Activated T-cell treated with anti-CD3 and anti-CD28 coated beads for 1 hour (primary cell): ENCODE measurements at places on chromosomes 6 and 20.

- DNase-seq: no peak
Observed at GRCh38 chr6:71107911-71108420, 151.1 kb upstream of the B3GAT2 start.

GRCh38 chr20:54227751-54228150, 19.9 kb downstream of the PFDN4 start:
- DNase-seq: no peak

- DNase-seq: no peak
Observed at GRCh38 chr20:61732511-61733210, 333.0 kb downstream of the TAF4 start.

DNA sequence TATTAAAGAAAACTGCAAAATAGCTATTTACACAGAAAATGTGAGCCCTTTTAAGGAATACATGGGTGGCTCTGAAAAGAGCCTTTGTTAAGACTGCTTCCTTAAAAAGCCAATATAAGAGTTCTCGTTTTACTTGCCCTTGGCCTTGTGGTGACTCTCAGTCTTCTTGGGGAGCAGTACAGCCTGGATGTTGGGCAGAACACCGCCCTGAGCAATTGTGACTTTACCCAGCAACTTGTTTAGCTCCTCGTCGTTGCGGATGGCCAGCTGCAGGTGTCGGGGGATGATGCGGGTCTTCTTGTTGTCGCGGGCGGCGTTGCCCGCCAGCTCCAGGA, 111.5 kb downstream of the HFE start:
- no peak for DNase-seq

GRCh38 chr6:14211562-14211942, 94.0 kb downstream of the CD83 start:
- no peak for DNase-seq

- DNase-seq: no peak
Observed at GRCh38 chr6:151835396-151835795, 27.9 kb downstream of the ESR1 start.

- DNase-seq: no peak
Observed at GRCh38 chr20:10739566-10739965, 65.8 kb upstream of the JAG1 start.

- DNase-seq: no peak
Observed at GRCh38 chr6:92329208-92329847, 1090.0 kb downstream of the EPHA7 start.

GRCh38 chr6:16683641-16684194, 77.5 kb downstream of the ATXN1 start:
- no peak for DNase-seq

GRCh38 chr6:130500693-130501092, 134.9 kb downstream of the TMEM200A start:
- DNase-seq: no peak

DNA sequence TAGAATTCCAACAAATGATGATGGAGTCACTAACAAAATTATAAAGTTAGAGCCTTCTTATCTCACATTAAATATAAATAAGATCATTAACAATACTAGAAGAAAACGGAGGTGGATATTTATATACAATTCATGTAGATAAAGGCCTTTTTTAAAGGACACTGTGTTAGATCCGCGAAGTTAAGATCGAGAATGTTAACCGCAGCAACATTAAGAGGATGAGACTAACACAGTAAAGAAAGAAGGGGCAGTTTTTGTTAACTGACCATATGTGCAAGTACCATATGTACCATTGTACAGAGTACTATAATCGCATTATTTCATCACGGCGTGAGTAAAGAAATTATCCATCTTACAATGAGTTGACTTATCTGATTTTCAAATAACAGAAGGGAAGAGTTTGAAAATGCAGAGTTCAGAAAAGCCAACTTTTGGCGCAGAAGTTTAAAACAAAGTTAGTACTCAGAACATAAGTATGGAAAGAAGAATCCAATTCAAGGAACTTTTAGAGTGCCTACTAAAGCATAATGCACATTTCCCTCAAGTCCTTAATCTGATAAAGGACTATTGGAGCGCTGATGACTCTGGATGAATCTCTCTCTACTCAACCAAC, 1.4 kb downstream of the FBXL4 start:
- no peak for DNase-seq

DNA sequence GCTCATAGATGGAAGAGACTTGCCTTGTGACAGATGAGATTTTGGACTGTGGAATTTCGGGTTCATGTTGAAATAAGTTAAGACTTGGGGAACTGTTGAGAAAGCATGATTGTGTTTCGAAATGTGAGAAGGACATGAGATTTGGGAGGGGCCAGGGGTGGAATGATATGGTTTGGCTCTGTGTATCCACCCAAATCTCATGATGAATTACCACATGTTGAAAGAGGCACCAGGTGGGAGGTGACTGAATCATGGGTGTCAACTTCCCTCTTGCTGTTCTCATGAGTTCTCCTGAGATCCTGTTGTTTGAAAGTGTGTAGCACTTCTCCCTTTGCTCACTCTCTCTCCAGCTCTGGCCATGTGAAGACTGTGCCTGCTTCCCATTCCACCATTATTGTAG, 17.9 kb downstream of the AHI1 start:
- DNase-seq: no peak

- no peak for DNase-seq
Observed at GRCh38 chr6:107323133-107323785, 136.1 kb downstream of the PDSS2 start.

DNA sequence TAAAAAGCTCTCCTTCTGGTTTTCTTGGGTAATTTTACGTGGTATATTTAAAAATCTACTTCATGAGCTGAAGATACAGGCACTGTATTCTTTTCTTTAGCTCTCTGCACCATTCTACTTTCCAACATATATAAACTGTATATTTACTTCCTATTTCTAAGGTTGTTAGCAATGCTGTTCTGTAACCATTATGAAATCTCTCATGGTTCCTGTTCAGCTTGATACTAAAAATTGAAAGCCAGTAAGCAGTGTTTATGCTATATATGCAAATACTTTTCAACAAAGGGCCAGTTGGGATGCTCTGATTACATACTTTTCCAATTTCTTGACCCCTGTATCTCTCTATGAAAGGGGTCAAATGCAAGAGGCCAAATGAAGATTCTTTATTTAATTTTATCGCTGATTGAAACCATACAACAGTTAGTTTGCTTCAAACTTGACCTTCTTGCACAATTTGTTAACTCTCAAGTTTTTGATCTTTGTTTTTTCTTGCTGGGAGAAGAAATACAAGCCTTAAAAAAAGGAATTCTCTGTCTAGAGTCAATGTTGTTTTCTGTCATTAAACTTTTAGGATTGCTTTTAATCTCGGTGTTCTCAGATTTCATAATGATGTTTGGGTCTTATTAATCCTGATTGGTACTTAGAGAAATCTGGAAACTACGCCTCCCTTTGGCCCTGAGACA, 223.2 kb downstream of the PRL start:
- no peak for DNase-seq

- DNase-seq: no peak
Observed at GRCh38 chr6:75201021-75201420, 4.8 kb downstream of the COL12A1 start.

- peak; percentile 47 for DNase-seq
Observed at GRCh38 chr20:58308680-58309527, 611 bp upstream of the RAB22A start.

DNA sequence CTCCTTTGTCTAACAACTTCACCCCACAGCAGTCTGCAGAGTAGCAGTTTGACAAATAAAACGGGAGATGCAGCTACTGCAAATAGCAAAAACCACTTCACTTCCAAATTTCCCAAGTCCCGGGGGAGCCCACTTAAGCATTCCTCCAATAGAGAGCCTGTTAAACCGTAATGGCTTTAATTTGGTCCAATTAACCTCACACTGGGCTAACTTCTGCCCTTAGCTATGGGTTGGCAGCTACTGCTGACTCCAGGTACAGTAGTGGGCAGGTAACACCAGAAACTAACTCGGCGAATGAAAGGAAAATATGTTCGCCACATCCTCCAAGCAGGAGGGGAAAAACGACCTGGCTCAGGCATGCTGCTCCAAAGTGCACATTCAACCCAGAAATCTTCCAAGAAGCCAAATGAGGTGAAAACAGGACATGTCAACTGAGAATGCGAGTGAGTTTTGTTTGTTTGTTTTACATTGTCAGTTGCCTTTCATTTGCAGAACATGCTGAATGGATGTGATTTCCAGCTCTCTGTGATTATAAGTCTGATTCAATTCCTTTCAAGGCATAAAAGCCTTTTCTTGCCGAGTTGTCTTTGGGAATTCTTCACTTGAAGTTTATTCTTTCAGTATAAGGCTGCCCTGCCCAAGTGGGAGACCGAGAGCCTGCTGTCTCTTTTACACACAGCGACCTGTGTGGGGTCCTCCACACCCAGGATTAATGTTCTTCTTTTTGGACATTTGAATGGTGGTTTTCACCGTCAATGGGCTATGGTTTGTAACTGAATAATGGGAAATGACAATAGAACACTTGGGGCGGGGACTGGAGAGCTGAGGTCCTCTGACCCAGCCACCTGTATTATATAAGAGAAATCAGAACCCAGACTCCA, 117.3 kb upstream of the ARMC2 start:
- no peak for DNase-seq

DNA sequence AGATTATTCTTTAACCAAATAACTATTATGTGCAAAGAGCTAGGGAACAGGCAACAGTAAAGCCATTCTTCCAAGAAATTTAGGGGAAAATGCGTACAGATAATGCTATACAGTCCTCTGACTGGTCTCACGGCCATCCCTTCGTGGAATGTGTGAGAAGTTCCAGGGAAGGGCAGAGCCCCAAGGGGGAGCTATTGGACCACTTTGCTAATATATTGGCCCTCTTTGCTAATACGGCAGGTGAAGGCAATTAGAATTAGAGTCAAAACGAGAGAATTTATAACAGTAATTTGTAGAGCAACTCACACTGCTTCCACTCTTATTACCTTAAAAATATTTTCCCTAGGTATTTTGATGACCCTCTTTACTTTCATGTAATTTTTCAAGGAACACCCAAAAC, 140.4 kb downstream of the IMPG1 start:
- DNase-seq: no peak

DNA sequence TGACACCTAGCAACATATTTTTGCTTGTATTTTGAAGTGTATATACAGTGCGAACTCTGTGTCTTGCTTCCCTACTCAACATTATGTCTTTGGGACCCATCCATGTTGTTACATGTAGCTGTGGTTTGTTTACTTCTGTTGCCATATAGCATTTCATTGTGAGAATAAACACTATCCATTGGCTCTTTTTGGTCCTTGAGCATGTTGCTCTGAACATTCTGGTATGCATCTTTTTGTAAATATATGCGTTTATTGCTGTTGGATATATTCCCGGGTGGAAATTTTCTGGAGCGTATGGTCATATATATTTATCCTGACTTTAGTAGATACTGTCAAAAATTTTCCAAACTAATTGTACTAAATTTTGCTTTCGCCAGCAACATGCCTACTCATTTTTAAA, 222.5 kb upstream of the SPTLC3 start:
- no peak for DNase-seq

DNA sequence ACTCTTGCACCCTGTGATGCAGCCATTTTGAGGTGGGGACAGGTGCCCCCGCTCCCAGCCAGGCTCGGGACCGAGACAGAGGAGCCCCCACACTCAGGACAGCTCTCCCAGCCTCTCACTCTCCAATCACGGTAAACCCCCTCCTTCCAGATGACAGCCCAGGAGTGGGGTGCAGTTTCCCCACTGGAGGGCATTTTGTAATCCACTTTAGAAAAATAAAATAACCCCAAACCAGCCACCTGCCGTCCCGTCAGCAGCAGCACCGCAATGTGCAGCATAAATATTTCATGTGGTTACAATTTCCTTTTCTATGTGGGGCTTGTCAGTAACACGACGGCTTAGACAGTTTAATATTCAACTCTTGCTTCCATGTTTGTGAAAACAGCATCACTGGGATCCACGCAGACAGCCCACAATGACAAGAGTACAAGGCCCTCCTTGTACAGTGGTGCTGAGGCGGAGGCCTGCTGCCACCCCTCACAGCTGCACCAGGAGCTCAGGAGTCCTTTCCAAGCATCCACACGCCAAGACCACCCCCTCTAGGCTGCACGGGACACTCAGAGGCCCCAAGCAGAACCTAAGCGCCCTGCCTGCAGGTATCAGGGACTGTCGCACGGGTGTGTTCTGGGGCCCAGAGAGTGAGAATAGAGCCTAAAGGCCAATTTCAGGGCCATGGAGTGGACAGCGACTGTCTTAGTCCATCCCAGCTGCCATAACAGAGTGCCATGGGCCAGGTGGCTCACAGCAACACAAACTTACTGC, 116.7 kb downstream of the JPH2 start:
- peak; percentile 22 for DNase-seq
